ENCODE measurements at places on chromosomes 4 and X.

DNA sequence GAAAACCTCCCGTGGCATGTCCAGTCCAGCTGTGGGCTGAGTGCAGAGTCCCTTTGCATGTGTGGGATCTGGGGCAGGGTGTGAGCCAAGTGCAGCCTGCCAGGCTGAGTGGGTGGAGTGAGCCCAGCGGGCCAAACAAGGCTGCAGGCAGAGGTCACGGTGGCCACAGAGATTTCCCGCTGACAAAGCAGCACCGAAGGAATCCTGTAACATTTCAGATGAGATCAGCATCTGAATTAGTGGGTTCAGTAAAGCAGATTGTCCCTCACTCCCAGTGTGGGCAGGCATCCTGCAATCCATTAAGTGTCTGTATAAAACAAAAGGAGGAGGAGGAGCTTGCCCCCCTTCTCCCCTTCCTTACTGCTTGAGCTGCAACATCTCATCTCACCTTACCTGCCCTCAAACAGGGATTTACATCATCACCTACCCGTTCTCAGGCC, 324.4 kb downstream of the FAT4 start:
- DNase-seq: no peak

GRCh38 chr4:13950491-13950890, 323.0 kb upstream of the BOD1L1 start:
- no peak for DNase-seq

DNA sequence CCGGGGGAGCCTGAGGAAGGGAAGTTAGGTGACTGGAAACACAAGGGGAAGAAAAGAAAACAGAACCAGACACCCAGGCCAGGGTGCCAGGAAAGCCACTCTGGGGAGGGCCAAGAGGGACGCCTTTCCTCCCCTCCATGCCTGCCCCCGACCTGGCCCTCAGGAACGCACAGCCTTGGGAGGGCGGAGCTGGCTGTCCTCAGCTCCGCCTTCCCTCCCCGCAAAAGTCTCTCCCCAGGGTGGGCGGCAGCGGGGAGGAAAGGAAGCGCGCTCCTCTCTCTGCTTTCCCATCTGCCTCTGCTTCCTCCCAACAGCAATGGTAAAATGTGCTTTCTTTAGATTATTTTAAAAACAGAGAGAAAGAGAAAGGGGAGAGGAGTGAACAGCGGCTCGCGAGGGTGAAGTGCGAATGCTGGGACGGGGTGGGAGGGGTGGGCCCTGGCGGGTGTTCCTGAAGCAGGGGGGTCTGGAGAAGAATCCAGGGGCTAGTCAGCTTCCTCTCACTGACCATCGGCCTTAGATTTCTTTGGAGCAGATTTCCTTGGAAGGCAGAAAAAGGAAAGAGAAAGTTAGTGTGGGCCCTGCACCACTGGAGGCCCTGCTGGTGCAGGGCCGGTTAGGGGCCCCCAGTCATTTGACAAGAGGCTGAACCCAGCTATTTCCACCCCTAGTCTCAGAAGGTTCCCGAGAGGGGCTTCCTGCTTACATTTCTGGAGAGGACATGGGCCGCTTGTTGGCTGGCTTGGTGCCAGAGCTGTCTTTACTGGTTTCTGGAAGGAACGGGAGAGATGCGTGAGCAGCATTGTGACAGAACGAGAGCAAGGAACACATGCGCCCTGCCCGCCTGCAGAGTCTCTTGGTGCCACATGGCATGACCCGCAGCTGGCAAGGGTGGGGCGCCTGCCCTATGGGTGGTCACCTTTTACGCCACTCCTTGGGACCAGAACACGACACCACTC, 4.7 kb upstream of the RENBP start:
- DNase-seq: peak; percentile 41

DNA sequence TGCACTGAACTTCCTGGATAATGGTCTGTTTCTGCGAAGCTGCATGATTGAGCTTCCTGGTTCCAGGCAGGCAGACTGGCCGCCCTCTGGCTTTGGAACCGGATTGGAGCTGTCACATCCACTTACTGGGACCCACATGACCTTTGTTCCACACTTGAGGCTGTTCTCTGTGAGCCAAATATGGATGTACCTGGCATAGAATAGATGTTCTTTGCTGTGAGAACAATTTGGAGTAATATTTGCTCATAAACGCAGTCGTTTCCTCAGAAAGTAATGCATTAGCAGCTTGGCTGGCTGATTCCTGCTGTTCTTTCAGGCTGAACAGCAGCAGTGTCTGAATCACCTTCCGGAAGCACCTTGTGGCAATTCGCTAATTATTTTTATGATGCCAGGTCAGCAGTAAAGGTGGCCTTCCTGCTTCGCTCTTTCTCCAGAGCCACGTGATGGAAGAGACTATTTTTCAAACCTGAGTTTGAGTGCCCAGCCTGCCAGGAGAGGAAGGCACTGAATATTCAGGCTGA, 78.1 kb upstream of the BOD1L1 start:
- no peak for DNase-seq

GRCh38 chrX:133726211-133726630, 259.2 kb downstream of the GPC3 start:
- DNase-seq: no peak

- no peak for DNase-seq
Observed at GRCh38 chr4:55611358-55612059, 19.5 kb upstream of the PDCL2 start.

- no peak for DNase-seq
Observed at GRCh38 chr4:162782778-162783525, 383.7 kb downstream of the NAF1 start.

Measured in suppressor macrophage (primary cell).